Stimulated activated CD8-positive, alpha-beta memory T cell treated with anti-CD3 and anti-CD28 coated beads, Interleukin-7, amount 100 ng/mL, for 24 hours (primary cell): ENCODE measurements at places on chromosomes 2 and 18.

GRCh38 chr2:46720592-46721185, 194.9 kb downstream of the MCFD2 start:
- DNase-seq: no peak

DNA sequence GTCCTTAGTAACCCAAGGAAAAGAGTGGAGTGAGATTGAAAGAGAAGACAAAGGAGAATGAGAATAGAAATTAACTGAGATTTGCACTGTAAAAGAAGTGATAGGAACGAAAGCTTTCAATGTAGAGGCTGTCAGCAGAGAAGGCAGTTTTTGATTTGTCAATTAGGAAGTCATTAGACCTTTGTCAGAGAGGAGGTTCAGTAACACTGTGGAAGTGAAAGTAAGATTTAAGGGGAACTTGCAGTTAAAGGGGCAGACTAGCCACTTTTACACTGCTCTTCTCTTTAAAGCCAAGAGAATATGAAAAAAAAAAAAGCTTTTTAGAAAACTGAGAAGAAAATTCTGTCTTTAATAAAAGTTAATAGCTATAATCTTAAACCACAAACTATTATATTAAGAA, 11.5 kb upstream of the KYNU start:
- DNase-seq: no peak

DNA sequence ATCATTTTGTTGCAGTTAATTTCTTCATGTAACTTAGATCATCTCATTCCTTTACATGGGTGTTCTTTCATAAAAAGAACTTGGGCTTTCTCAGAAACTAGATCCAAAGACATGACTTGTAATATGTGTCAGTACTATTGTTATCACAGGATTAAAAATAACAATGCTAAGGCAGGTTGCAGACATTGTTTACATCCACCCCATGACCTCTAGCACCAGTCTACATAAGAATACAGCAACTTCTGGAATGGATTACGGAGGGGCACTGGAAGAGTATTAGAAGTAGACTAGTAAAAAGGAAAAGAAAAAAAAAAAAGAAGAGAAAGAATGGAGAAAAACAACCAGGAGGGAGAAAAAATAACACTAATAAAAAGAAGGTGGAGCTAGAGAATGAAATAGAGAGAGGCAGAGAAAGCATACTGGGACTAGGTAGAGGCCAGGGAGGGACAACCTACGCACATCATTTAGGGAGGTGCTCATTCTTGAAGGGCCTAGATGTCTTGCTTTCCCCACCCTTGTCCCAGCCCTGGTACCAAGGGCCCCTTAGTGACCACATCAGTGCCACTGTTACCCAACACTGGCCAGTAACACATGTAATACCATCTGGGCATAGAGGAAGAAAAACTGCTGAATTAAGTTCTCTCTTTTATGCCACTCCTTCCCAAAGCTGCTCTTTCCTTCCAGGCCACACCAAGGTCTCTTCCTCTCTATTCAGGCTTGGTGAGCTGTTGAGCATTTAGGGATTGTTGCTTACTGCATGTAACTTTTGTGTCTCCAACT, 70.6 kb upstream of the KLF7 start:
- no peak for DNase-seq

GRCh38 chr2:28664120-28664842, 87.3 kb upstream of the PPP1CB start:
- no peak for DNase-seq

GRCh38 chr2:193695367-193695766, 1500.6 kb upstream of the TMEFF2 start:
- no peak for DNase-seq

GRCh38 chr2:157572725-157573124, 55.9 kb downstream of the ACVR1C start:
- DNase-seq: no peak

DNA sequence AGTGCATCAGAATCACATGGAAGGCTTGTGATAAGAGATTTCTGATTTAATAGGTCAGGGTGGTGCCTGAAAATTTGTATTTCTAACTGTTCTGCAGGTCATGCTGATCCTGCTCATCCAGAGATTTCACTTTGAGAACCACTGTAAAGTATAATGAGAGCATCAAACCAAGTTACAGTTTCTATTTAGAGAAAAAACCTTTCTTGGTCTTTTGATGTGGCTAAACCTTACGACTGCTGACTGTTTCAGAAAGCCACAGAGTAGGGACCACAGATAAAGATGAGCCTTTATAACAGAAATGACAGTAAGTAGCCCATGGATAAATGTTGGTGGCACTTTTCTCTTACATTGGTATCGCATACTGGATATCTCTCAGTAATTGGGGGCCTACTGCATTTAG, 109.4 kb upstream of the FANCL start:
- DNase-seq: no peak
